ENCODE measurements at places on chromosomes 12 and 14.
A peak's percentile ranks its signal among the peaks of the same experiment; 100 is the strongest.

- DNase-seq, result no peak
Measured at GRCh38 chr12:130347588-130347987, 9.9 kb downstream of the PIWIL1 start.

GRCh38 chr12:16238661-16239060 is 38.8 kb downstream of the SLC15A5 start:
- no peak for DNase-seq

DNA sequence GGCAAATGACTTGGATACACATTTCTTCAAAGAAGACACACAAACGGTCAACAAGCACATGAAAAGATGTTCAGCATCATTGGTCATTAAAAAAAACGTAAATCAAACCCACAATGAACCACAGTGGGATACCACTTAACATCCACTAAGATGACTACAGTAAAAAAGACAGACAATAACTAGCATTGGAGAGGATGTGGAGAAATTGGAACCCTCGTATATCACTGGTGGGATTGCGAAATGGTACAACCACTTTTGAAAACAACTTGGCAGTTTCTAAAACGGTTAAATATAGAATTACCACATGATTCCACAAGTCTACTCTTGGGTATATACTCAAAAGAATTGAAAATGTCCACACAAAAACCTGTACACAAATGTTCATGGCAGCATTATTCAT is 25.2 kb upstream of the PPFIBP1 start:
- peak; percentile 25 for DNase-seq

DNA sequence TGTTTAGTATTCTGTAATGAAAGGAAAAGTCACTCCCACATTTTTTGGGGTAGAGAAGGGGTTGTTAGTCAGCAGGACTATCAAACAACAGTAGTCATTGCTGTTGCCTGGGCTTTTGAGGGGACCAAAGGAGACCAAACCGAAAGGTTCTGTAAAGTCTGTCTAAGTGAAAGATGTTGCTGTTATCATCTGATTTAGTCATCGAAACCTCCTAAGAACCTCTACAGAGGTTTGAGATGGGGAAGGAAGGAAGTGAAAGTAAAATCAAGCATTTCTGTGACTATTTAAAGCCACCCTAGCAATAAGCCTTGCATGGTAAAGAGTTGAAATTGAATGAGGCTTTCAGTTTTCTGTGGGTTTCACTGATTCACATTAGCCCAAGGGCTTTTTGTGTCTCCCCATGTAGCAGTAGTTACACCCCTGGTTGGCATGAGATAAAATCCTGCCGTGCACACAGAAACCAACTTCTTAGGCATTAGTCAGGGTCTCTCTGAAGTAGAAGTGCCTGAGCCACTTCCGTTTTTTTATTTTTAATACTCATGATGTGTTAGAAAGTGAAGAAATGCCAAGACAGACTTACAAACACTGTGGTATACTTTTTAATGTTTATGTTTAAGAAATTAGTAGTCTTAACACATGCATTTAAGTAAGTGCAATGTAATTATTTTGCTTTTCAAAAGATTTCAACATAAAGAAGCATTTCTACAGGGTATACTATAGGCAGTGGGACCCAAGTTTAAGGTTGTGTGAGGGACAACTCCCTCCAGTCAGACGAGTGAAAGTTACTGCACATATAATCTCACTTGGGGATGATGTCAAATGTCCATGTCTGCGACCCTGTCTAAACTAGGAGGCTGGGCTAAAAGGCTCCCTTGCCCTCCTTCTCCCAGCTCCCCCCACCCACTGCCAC is 50.4 kb downstream of the DYRK2 start:
- peak; percentile 97 for DNase-seq

DNA sequence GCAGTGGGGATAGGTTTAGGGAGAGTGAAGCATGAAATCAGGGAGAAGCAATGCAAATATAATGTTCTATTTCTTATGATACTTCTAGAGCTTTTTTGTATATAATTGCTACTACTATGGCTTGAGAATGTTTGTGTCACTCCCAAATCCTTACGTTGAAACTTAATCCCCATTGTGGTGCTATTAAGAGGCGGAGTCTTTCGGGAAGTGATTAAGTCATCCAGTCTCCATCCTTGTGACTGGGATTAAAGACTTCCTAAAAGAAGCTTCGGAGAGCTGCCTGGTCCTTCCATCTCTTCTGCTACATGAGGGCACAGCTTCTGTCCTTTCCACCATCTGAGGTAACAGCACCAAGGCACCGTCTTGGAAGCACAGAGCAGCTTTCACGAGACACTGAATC is 81.2 kb downstream of the COX16 start:
- DNase-seq, result no peak

- DNase-seq, result no peak
Measured at GRCh38 chr14:85616386-85616885, 86.5 kb downstream of the FLRT2 start.

- DNase-seq, result no peak
Measured at GRCh38 chr14:61608245-61609165, 86.8 kb upstream of the HIF1A start.

- DNase-seq, result no peak
Measured at GRCh38 chr14:61569308-61569707, 126.0 kb upstream of the HIF1A start.

GRCh38 chr12:94571556-94571955 is 78.8 kb downstream of the TMCC3 start:
- DNase-seq, result no peak

DNA sequence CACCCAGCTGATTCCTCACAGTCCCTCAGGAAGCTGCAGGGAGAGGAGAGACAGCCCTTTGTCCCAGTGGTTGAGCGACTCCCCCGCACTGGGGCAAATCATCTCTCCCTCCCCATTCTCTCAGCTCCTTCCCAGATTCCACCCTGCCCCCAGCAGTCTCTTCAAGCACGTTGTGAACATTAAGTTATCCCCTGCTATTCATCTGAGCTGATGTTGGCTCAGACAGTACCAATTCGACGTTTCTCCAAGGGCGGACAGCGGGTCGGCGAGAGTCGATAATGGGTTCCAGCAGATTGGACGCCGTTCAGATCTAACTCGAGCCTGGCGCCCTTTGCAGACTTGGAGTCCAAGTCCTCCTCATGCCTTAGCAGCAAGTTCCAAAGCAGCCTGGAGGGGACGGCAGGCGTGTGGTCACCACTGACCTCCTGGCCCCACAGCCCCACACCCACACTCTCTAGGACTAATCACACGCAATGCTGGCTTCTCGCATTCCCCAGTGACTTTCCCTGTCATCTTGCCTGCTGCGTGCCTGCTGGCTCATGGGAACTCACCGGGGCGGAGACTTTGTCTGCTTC is 245.9 kb downstream of the CHST11 start:
- DNase-seq, result no peak

DNA sequence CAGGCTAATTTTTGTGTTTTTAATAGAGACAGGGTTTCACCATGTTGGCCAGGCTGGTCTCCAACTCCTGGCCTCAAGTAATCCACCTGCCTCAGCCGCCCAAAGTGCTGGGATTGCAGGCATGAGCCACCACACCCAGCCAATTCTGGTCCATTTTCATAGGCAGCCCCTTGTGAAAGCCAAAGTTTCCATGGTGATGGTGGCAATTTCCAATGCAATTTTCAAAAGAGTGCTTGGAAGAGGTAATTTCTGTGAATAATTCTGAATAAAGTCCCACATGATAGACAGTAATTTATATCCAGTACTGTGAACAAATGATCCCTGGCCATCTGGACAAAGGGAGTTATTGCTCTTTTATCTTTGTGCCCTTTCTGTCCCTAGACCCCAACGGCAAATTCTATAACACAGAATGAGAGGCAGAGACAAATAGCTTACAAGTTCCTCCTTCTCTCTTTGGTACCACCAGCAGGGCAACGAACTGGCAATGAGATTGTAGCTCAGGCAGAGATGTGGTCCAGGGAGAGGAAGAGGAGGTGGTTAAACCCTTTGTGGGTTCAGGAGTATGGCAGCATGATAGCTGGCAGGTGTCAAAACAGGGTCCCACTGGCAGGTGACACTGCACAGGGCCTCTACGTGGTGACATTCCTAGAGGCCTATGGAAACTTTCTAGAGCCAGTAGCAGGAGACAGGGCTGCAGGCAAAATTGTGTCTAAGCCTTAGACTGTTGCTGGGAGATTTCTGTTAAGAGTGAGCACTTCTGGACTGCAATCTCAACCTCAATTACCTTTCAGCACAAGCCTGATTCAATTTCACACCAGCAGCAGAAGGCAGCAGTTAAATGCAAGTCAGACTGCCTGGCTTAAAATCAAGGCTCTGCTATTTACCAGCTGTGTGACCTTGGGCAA is 46.5 kb downstream of the NT5DC3 start:
- DNase-seq, result peak; percentile 74

Measured in Jurkat, Clone E6-1 (cell line).